Gastrocnemius medialis (tissue), 4 donors: ENCODE measurements at places on chromosomes 7 and 10.

DNA sequence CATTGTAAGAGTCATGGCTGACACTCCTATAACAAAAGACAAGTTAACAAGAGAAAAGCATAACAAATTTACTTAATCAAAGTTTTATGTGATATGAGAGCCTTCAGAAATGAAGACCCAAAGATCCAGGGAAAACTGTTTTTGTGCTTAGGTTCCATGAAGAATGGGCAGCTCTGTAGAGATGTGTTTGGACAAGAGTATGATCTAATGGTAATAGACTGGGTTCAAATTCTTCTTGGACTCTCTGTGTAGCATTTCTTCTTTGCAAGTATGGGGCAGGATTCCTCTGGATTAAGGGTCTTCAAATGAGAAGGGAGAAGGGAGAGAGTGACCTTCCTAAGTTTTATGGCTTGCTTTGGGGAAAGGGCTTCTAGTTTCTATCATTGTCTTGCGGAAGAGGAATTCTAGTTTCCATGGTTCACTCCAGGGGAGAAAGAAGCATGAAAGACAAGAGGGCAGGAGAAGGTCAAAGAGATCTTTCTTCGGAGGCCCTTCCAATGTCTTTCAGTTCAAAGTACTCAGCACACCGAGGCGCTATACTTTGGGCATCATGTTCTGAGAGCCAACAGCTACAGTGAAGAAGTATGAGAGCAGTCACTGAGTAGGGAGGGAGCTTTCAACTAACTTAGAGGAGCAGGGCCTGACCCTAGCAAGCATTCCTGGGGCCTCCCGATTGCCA lies 15.4 kb downstream of the IFIT3 start:
- no peak for DNase-seq
- H3K4me1 ChIP-seq: peaks cover 25% of the 10 kb centered on the region
- no peaks in the 10 kb centered on the region for H3K27me3 ChIP-seq
- no peak overlapping the region for H3K4me3 ChIP-seq
- no peaks in the 10 kb centered on the region for H3K36me3 ChIP-seq
- no peak overlapping the region for H3K27ac ChIP-seq

DNA sequence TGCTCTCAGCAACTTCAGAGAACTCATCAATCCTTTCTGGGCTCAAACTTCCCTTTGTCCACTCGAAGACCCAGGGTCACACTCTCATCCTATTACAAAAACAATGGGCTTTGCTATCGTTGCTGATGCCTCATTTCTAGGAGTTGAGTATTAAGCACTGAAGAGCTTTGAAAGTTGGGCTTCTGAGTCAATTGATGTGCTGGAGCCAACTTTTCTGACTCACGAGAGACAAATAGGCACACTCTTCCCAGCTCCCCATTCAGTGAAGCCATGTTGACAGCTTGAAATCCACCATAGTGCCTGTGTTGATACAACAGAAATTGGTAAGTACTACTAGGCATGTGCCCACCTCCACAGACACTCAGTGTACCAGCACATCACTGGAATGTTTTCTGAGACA lies 97.5 kb upstream of the PRSS58 start:
- no peaks in the 10 kb centered on the region for H3K27me3 ChIP-seq
- no peak for DNase-seq
- no peaks in the 10 kb centered on the region for H3K36me3 ChIP-seq
- no peak overlapping the region for H3K4me3 ChIP-seq
- H3K27ac ChIP-seq: no peak overlapping the region
- H3K4me1 ChIP-seq: peaks cover 3% of the 10 kb centered on the region

DNA sequence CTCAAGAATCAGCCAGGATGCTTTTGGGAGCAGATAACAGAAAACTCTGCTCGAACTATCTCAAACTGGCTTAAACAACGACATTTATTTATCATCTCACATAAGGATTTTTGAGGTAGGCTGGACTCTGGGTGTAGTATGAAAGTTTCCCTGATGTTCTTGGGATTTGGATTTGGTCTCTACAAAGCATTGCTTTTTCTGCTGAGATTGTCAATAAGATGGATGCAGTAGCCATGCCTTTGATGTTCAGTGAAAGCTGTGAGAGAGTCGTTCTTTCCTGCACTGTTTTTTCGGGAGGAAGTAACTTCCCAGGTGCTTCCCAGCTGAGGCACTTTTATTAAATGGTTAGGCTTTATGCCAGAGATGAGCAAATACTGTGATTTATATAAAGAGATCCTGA lies 181.1 kb downstream of the PRKG1 start:
- H3K4me1 ChIP-seq: peaks cover 11% of the 10 kb centered on the region
- H3K27ac ChIP-seq: no peak overlapping the region
- no peaks in the 10 kb centered on the region for H3K27me3 ChIP-seq
- DNase-seq: no peak

DNA sequence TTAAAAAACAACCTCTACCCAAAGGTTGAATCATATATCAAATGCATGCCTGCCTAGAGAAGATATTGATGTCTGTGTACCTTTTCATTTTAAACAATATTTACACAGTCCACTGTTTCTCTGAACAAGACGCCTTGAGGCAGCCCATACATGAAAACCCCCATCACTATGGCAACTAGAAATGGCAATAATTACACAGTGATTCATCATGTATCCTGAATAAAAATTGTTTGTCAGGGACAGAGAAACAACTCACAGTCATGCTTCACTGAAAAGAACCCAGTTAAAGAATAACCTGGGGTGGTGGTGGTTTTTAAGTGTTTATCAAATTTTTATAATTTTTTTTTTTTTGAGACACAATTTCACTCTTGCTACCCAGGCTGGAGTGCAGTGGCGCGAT lies 19.7 kb downstream of the DNAJC12 start:
- DNase-seq: no peak
- H3K4me3 ChIP-seq: no peak overlapping the region
- no peaks in the 10 kb centered on the region for H3K27me3 ChIP-seq

DNA sequence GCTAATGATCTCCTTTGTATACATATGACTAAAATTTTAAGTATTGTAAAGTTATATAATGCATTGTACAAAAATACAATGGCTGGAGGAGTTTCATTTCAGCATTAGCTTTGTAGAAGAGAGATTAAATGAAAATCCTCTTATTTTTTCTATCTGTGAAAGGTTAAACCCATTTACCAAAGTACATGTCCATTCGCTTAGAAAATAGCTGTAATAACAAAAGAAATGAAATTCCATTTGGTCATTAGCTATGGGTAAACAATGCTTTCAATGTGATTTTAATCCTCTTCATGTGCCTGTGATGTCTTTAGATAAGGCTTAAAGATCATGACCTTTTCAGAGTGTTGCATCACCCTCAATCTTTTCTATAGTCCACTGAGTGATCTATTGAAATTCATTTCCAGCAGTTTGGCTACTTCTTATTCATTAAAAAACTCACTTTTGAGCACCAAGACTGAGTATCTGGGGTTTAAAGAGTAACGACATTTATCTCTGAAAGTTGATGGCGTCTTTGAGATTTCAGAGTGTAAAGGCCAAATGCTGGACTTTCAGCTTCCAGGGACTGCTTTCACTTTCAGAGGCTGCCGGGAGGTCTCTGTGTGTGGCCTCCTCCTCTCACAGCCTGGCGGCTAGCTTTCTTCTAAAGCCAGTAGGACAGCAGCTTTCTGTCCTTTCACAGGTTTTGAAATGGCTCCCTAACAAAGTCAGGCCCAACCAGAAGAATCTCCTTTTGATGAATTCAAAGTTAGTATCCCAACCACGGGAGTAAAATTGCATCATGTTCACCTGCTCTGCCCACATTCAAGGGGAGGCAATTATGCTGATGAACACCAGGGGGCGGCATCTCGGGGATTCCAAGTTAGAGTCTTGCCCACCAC lies 701.4 kb upstream of the COBL start:
- H3K36me3 ChIP-seq: no peaks in the 10 kb centered on the region
- no peak overlapping the region for H3K27ac ChIP-seq
- no peak for DNase-seq
- H3K4me1 ChIP-seq: no peaks in the 10 kb centered on the region
- no peak overlapping the region for H3K4me3 ChIP-seq

GRCh38 chr10:130737186-130737585 lies 574.3 kb downstream of the TCERG1L start:
- H3K4me1 ChIP-seq: no peaks in the 10 kb centered on the region
- no peaks in the 10 kb centered on the region for H3K36me3 ChIP-seq
- no peaks in the 10 kb centered on the region for H3K27me3 ChIP-seq
- no peak for DNase-seq

DNA sequence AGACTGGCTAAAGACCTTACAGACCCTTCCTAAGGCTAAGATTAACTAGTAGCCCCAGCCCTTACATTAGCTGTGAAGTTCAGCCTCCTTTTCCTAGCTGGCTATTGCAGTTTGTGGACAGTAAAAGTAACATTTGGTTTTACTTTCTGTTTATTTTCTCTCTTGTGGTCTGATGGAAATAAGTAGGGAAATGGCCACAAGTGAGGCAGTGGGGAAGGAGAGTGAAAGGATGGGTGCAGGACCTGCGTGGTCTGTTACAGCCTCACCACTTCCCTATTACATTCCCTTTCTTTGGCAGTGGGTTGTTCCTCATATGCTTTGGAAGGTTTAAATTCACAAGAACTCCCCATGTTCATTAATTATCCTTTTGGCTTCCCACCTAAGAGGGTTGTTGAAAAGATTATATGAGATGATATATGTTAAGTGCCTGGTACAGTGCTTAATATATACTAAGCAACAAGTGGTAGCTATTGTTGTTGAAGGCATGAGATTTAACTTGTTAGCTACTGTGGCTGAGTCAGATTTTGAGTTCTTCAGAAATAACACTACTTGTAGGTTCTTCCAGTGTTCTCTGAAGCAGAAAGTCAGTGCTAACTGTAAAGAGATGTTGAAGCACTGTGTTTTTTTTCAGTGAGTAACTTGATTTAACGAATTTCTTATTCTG lies 181.7 kb downstream of the ST7 start:
- H3K27me3 ChIP-seq: no peaks in the 10 kb centered on the region
- DNase-seq: no peak
- peaks cover 12% of the 10 kb centered on the region for H3K36me3 ChIP-seq
- H3K4me1 ChIP-seq: peaks cover 18% of the 10 kb centered on the region
- H3K27ac ChIP-seq: no peak overlapping the region
- no peak overlapping the region for H3K4me3 ChIP-seq

DNA sequence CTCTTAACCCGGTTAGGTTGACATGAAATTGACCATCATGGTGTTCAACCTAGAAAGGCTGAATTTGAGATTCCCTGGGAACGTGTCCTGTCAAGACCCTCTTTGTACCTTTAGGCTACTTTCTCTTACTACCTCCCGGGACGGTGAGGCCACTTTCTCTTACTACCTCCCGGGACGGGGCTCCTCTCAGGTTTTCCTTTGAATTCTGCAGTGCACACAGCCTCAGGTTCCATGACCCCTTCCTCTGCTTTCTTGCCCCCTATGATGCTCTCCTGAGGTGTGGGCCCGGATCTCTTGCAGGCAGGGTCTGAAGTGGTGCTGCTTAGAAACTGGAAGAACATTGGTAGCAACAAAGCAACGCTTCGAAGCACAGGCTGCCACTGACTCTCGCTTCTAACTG lies 155.3 kb downstream of the CAMK1D start:
- peaks cover 3% of the 10 kb centered on the region for H3K4me1 ChIP-seq
- no peak overlapping the region for H3K27ac ChIP-seq
- DNase-seq: no peak
- no peaks in the 10 kb centered on the region for H3K27me3 ChIP-seq

GRCh38 chr10:119090968-119091367 lies 10.4 kb upstream of the EIF3A start:
- H3K27ac ChIP-seq: no peak overlapping the region
- no peaks in the 10 kb centered on the region for H3K4me1 ChIP-seq
- no peak overlapping the region for H3K4me3 ChIP-seq
- no peak for DNase-seq

DNA sequence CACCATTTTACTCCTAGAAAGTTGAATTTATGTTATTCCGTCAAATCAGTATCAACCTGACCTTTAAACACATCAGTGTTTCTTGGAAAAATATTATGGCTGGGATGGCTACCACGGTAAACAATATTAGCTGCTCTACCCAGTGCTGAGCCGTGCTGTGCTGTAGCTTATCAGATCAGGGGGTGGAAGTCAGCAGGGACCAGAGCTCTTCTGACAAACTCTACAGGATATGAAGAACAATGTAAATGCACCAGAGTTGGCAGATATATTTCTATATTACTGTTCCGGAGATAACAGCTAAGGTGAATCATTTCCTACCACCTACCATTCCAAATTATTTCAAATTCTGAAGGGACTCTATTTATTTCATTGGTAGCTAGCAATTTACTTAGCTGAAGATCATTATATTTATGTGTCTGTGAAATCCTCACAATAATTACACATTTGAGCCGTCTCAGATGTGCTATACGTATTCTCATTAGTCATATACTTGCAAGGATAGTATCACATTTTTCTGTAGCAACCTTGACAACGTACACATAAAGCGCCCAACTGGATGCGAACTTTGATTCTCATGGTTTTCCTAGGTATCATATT lies 76.5 kb downstream of the TEX36 start:
- H3K27ac ChIP-seq: no peak overlapping the region
- no peak for DNase-seq
- H3K27me3 ChIP-seq: peaks cover 3% of the 10 kb centered on the region
- no peaks in the 10 kb centered on the region for H3K36me3 ChIP-seq
